ENCODE measurements at places on chromosomes 7 and 10. TPM values are rescaled to one million over a fixed set of nuclear protein-coding genes. Genes with fewer than 3 reads are reported as not detected.

The POM121 gene
- 11.9 TPM for total RNA-seq

DNA sequence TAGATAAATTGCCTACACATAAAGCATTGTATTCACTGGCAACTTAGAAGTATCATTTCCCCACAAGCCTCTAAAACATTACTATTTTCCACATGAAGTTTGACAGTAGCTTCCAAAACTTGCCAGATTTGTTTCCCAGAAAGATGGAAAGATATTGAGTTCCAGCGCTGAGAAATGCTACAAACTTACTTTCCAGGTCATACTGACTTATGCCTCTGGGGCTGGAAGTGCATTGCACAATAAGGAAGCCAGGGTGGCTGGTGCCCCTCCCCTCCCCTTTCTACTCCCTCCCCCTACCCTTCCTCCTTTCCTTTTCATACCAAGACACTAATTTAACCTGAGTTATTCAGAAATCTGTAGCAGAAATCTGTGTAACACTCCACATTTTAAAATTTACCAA lies 212.6 kb downstream of the WDR37 start:
- no peaks in the 10 kb centered on the region for H3K4me1 ChIP-seq
- no peak overlapping the region for H3K27ac ChIP-seq
- H3K27me3 ChIP-seq = no peaks in the 10 kb centered on the region
- H3K4me3 ChIP-seq = no peak overlapping the region
- no peak for DNase-seq

DNA sequence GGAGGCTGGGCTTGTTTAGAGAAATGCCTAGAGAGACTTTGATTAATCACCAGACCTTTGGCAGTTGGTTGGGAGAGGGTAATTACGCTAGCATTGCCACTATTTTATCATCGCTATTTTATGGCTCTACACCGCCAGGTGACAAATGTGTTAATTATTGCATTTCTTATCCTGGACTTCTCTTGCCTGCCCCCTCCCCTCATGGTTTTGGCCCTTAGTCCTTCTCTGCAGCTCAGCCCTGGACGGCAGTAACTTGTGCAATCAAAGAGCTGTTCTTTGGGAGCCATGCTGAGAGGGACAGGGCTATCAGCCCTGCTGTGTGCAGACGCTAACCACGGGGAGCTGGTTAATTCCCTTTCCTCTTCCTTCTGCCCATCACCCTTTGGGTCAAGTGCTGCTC lies 585.0 kb downstream of the AUTS2 start:
- no peak overlapping the region for H3K4me3 ChIP-seq
- H3K27me3 ChIP-seq = no peaks in the 10 kb centered on the region
- DNase-seq = no peak
- H3K4me1 ChIP-seq = no peaks in the 10 kb centered on the region
- no peaks in the 10 kb centered on the region for H3K36me3 ChIP-seq
- no peak overlapping the region for H3K27ac ChIP-seq

GRCh38 chr10:97549587-97550322 lies 22.8 kb upstream of the ANKRD2 start:
- no peak for DNase-seq
- no peaks in the 10 kb centered on the region for H3K36me3 ChIP-seq
- H3K27ac ChIP-seq = no peak overlapping the region

The SAP25 gene
- total RNA-seq = 0.39 TPM

DNA sequence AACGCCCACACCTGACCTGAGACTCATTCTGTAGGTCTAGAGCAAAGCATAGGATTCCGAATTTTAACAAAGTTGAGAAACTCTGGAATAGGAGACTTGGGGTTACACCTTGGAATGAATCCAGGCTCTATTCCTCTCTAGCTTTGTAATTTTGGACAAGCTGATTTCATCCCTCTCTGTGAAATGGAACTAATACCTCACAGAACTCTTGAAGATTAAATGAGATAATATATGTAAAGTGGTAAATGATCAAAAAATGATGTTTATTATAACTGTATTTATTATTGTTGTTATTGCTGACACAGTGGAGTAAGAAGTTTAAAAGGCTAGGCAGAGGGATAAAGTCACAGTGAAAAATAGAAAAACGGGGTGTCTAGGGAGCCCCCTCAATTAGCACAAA lies 32.3 kb downstream of the CASP7 start:
- no peak overlapping the region for H3K27ac ChIP-seq
- no peaks in the 10 kb centered on the region for H3K36me3 ChIP-seq
- no peaks in the 10 kb centered on the region for H3K27me3 ChIP-seq
- no peak overlapping the region for H3K4me3 ChIP-seq
- H3K4me1 ChIP-seq = peaks cover 21% of the 10 kb centered on the region

DNA sequence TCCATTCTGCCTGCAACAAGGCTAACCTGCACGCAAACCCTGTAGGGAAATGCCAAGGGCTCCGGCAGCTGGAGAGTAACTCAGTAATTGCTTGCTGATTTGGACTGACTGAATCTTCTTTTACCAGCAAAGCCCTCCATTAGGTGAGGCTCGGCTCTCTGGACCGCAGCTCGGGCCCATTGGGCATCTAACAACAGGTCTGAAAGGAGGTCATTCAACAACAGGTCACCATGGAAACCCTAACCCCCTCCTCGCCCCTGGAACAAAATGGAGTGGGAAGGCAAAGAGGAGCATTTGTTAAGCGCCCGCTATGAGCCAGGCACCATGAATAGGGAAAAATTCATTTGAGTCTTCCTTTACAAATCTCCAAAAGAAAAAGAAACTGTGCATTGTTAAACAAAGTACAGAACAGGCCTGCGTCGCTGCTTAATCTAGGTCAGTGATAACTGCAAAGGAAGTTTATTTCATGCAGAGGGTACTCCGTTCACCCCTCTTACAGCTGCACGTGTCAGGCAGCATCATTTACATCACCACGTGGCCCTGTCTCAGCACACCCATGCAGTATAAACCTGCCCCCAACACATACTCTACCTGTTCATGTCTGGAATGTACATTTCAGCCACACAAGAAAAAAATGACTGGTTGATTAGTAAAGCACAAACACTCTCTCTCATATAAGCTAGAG lies 248.8 kb upstream of the NEBL start:
- DNase-seq = no peak
- no peaks in the 10 kb centered on the region for H3K27me3 ChIP-seq
- no peak overlapping the region for H3K4me3 ChIP-seq
- H3K4me1 ChIP-seq = no peaks in the 10 kb centered on the region
- no peaks in the 10 kb centered on the region for H3K36me3 ChIP-seq
- H3K27ac ChIP-seq = no peak overlapping the region

The CLDN4 gene
- total RNA-seq = 54.3 TPM

GRCh38 chr10:35331894-35332640 lies 4.2 kb upstream of the CCNY start:
- DNase-seq = no peak
- H3K27me3 ChIP-seq = no peaks in the 10 kb centered on the region
- H3K36me3 ChIP-seq = no peaks in the 10 kb centered on the region

The TMEM213 gene
- 0.24 TPM for total RNA-seq

- no peaks in the 10 kb centered on the region for H3K4me1 ChIP-seq
- H3K27ac ChIP-seq = no peak overlapping the region
- H3K27me3 ChIP-seq = no peaks in the 10 kb centered on the region
- no peak overlapping the region for H3K4me3 ChIP-seq
These were observed 114.6 kb upstream of the BMPER start for GRCh38 chr7:33790746-33791145.

The OR2A5 gene
- total RNA-seq = not detected
